Activated naive CD8-positive, alpha-beta T cell treated with anti-CD3 and anti-CD28 coated beads, Interleukin-2, amount 10 ng/mL, durations not matched to agents 7 days and 5 days (primary cell): ENCODE measurements at places on chromosomes 2 and 18. TPM values are rescaled to one million over a fixed set of nuclear protein-coding genes. Genes with fewer than 3 reads are reported as not detected.

GRCh38 chr2:15668611-15669305 is 77.1 kb downstream of the DDX1 start:
- H3K27ac ChIP-seq: no peak overlapping the region
- no peak for DNase-seq
- no peaks in the 10 kb centered on the region for H3K27me3 ChIP-seq
- H3K4me1 ChIP-seq: no peaks in the 10 kb centered on the region
- H3K36me3 ChIP-seq: no peaks in the 10 kb centered on the region
- H3K4me3 ChIP-seq: no peak overlapping the region

The TEX44 gene
- total RNA-seq: not detected

DNA sequence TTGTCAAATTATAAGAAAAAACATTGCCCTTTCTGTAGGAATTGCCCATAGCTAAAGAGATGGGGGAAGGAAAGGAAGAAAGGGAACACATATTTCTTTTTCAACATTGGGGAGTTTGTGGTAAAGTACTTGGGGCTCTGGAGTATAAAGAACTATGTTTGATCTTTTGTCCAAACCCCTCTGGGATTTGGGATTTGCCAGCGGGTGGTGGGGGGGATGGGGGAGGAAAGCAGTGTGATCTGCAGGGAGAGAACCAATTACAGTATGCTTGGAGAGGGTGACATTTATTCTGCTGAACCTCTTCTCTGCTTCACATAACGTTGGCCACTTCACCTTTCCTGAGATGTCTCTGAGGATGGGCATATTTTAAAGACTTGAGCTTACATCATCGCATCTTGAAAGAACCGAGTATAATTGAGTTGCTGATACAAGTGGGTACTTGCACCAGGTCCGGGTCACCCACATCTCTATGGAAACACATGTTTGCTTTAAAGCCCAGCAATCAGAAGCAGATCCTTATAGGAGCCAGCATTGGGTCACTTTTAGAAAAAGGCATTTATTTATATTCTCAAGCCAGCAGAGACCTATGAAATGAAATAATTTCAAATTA is 73.1 kb downstream of the SPATS2L start:
- peaks cover 10% of the 10 kb centered on the region for H3K36me3 ChIP-seq
- H3K4me1 ChIP-seq: peaks cover 70% of the 10 kb centered on the region
- peak overlapping the region; percentile 7 for H3K27ac ChIP-seq

The FLACC1 gene
- 2.9 TPM for total RNA-seq

DNA sequence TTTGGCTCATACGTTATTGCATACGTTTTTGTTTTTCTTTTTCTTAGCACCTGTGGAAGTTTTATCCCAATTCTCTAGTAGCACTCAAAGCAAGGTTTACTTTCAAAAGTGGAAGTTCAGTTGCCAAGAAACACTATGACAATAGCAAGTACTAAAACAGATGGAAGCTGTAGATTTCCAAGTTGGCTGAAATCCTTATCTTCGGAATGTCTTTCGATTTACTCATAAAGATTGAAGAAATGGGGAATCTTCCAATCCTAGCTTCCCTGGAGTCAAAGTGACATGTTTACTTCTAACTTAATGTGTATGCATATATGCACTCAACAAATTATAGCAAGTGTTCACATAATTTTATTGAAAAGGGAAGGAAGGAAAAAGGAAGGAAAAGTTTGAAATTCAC is 307.4 kb downstream of the CTNNA2 start:
- no peaks in the 10 kb centered on the region for H3K27me3 ChIP-seq
- no peak for DNase-seq
- H3K4me1 ChIP-seq: no peaks in the 10 kb centered on the region

The PXDN gene
- 0.86 TPM for total RNA-seq

- peaks cover 26% of the 10 kb centered on the region for H3K4me1 ChIP-seq
- H3K36me3 ChIP-seq: peaks cover 7% of the 10 kb centered on the region
- no peak overlapping the region for H3K4me3 ChIP-seq
- DNase-seq: no peak
- H3K27ac ChIP-seq: no peak overlapping the region
Measured at GRCh38 chr2:64119369-64119768, 24.9 kb downstream of the PELI1 start.

The ZNF385B gene
- total RNA-seq: not detected

- no peak overlapping the region for H3K4me3 ChIP-seq
- no peaks in the 10 kb centered on the region for H3K36me3 ChIP-seq
- no peaks in the 10 kb centered on the region for H3K4me1 ChIP-seq
- H3K27me3 ChIP-seq: no peaks in the 10 kb centered on the region
- no peak for DNase-seq
- H3K27ac ChIP-seq: no peak overlapping the region
Measured at GRCh38 chr2:208492069-208492468, 85.5 kb downstream of the PTH2R start.

The AGXT gene
- total RNA-seq: not detected

GRCh38 chr2:11406958-11407381 is 59.0 kb downstream of the E2F6 start:
- DNase-seq: no peak
- H3K4me3 ChIP-seq: no peak overlapping the region
- peaks cover 15% of the 10 kb centered on the region for H3K27me3 ChIP-seq
- H3K4me1 ChIP-seq: no peaks in the 10 kb centered on the region

DNA sequence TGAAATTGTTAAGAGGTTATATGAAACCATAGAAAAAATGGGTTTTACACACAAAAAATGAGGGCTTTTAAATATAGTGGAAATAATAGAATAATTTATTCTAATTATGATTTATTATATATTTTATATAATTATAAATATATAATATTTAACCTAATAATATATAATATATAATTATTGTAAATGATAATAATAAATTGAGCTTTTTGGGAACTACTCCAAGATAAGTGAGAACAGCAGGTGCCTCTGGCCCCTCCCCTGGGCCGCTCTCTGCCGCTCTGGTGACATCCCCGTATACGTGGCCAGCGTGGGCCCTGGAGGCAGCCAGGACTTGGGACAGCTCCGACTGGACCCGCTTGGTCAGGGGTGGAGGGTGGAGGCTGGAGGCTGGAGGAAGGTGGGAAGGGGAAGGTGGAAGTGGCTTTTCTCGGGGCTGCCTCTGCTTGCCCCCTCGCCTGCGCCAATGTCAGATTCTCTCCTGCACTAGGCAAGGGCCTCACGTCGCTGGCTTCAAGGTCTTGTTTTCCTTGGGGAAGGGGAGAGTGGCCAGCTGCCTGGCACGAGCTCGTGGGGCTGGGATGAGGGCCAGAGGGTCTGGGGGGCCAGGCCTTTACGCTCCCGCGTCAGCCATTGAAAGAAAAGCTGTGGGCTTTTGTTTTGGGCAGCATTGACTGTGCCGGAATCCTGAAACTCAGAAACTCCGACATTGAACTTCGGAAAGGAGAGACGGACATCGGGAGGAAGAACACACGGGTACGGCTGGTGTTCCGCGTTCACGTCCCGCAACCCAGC is 54.8 kb downstream of the NFATC1 start:
- no peak for DNase-seq
- H3K4me1 ChIP-seq: no peaks in the 10 kb centered on the region
- no peak overlapping the region for H3K27ac ChIP-seq
- H3K36me3 ChIP-seq: no peaks in the 10 kb centered on the region

- no peak for DNase-seq
- H3K36me3 ChIP-seq: peaks cover 37% of the 10 kb centered on the region
- peak overlapping the region; percentile 74 for H3K27ac ChIP-seq
- H3K27me3 ChIP-seq: no peaks in the 10 kb centered on the region
Measured at GRCh38 chr2:195486987-195487644, 169.9 kb upstream of the SLC39A10 start.

The GAD1 gene
- total RNA-seq: 1.9 TPM

- no peaks in the 10 kb centered on the region for H3K36me3 ChIP-seq
- no peaks in the 10 kb centered on the region for H3K4me1 ChIP-seq
- peaks cover 3% of the 10 kb centered on the region for H3K27me3 ChIP-seq
- no peak overlapping the region for H3K4me3 ChIP-seq
Measured at GRCh38 chr18:24791751-24792545, 331.5 kb downstream of the HRH4 start.
